ENCODE measurements at places on chromosomes 6 and 20.
A peak's percentile ranks its signal among the peaks of the same experiment; 100 is the strongest.

DNA sequence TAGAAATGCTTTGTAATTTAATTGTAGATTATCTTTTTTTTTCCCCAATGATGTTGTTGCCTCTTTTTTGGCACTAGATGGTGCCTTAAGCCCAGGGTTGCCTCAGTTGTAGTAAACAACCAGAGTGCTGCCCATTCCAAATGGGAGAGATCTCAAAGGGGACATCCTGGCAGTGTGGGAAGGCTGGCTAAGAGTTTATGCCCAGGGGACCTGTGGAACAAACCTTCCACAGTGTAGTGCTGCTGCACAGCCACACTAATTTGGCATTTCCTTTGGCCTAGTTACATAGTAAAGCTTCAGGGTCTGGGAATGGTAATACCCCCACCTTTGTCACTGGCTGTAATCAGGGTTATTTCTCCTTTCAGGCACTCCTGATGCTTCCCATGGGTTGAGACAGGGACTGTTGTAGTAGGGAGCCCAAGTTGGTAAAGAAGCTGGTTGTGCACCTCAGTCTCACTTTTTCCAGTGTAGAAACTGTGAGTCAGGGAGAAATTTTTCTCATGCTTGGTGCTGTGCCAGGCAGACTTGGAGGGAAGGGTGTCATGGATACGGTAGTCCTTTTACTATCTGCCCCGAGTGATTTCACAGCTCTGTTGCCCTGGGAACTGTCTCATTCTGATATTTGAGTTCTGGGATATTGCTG is 177.8 kb upstream of the ECI2 start:
- DNase-seq: no peak

DNA sequence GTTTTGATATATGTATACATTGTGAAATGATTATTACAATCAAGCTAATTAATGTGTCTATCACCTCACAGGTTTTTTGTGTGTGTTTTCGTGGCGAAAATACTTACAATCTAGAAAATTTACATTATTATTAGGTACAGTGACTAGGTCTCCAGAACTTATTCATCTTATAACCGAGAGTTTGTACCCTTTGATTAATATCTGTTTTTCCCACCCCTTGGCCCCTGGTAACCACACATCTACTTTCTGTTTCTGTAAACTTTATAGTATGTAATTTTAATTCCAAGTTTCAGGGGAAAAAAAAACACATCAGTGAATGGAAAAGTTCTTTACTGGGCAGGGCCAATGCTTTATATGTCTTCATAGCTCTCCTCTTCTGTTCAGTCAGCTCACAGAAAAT is 131.4 kb downstream of the LMBRD1 start:
- no peak for DNase-seq

GRCh38 chr6:152055517-152055916 is 248.0 kb downstream of the ESR1 start:
- no peak for DNase-seq

GRCh38 chr20:40280616-40281015 is 408.4 kb downstream of the MAFB start:
- DNase-seq: no peak

- DNase-seq: no peak
Measured at GRCh38 chr6:156557251-156557910, 219.8 kb upstream of the ARID1B start.

GRCh38 chr6:85498596-85499258 is 48.8 kb downstream of the NT5E start:
- peak; percentile 43 for DNase-seq
